Inflammatory macrophage treated with lipopolysaccharide for 1 hour (primary cell): ENCODE measurements at places on chromosomes 4 and X.

- DNase-seq, result no peak
Measured at GRCh38 chrX:32985544-32985943, 225.8 kb downstream of the DMD start.

GRCh38 chr4:4921077-4921476, 61.6 kb downstream of the MSX1 start:
- no peak for DNase-seq

DNA sequence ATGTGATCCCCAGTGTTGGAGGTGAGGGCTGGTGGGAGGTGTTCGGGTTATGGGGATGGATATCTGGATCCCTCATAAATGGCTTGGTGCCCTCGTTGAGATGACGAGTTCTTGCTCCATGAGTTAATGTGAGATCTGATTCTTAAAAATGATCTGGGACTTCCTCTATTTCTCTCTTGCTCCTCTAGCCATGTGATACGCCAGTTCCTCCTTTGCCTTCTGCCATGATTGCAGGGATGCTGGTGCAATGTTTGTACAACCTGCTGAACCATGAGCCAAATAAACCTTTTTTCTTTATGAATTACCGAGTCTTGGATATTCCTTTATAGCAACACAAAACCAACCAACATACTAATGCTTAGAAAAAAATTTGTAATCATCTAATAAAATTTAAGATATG, 56.6 kb downstream of the STAP1 start:
- no peak for DNase-seq

GRCh38 chr4:114078636-114079035, 99.2 kb upstream of the ARSJ start:
- DNase-seq, result no peak

GRCh38 chr4:138843616-138844015, 172.0 kb upstream of the NOCT start:
- DNase-seq, result no peak

DNA sequence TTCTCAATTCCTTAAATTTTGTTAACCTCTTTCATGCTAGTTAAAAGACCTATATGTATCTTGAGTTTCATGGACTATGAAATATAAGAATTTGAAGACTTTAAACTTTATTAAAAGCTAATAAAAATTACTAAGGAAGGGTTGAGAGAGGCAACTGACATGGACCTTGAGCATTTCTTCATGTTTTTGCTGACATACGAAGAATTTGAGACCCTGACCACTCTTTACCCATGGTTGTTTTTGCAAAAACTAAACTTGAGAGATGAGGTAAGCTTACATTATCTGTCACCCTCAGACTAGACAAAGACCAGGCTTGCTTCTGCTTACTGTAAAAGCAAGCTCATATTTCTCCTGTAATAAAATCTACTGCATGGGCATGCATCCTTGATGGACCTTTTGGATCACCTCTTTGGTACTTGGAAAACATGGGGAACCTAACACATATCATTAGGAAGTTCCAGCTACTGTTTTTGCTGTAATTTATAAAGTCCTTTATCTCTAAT, 338.2 kb upstream of the PABPC4L start:
- DNase-seq, result no peak

GRCh38 chr4:23084559-23085248, 392.0 kb downstream of the GBA3 start:
- no peak for DNase-seq

DNA sequence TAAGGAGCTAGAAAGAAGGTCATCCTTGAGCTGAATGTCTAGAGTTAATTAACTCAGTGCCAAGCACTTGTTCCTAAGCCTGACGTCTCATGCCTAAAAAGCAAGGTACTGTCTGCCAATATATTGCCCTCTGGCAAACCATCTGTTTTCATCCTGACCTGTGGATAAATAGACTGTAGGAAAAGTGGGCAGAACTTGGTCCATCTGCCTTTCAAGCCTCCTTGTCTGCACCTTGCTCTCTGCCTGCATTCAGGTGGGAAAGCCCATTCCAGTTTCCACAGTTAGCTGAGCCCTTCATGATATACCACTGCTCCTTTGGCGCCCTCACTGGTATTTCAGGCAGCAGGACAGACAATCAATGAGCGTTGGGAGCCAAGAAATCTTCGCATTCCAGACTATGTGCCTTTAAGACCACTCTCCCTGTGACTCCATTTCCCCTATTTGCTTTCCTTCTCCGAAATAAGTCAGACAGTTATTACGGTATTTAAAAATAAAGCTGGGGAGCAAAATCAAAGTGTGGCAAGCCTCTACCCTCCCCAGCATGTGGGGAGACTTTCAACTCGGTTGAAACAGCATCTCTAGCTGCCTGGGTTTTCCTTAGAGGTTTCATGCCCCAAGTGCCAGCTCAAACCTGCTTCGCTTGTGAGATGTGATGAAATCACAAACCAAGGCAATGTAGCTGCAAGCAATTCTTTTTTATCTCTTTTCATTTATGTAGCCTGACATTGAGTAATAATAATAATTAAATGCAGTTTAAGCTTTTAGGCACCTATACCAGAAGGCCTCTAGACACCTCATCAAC, 2.5 kb upstream of the CCDC149 start:
- DNase-seq, result no peak

DNA sequence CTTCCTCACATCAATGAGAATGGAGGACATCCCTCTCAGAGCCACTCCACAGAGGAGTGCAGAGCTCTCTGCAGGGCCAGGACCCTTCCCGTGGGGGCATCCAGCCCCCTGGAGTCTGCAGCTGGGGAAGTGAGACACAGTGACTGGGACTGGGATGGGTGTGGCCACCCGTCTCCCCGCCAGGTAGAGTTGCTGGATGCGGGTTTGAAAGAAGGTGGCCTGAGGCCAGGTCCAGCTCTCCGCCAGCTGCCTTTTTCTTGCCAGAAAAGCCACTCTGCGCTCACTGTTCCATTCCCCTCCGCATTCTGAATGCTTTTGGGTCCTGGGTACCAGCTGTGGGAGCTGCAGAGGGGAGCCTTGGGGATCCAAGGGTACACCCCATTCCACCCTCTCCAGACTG, 82.6 kb downstream of the ABLIM2 start:
- DNase-seq, result no peak

GRCh38 chr4:16952462-16952871, 54.0 kb upstream of the LDB2 start:
- DNase-seq, result no peak

DNA sequence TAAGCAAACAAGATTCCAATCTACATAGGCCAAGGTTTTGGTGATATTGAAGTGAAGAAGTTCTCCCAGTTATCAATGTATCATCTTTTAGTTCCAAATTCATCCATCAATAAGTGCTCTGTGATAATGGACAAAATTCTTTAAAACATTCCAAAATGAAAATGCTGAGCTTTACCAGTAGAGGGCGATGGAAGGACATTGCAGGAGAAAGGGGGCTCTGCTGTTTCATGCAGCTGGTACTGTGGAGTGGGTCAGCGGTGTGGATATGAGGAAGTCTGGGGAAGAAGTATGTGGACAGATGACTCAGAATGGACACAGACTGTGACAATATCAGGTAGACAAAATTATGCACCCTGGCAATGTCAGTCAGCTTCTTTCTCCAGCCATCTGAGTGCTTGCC, 46.6 kb upstream of the HS6ST2 start:
- DNase-seq, result peak; percentile 0

GRCh38 chrX:41491267-41492004, 44.3 kb downstream of the NYX start:
- DNase-seq, result peak; percentile 68

DNA sequence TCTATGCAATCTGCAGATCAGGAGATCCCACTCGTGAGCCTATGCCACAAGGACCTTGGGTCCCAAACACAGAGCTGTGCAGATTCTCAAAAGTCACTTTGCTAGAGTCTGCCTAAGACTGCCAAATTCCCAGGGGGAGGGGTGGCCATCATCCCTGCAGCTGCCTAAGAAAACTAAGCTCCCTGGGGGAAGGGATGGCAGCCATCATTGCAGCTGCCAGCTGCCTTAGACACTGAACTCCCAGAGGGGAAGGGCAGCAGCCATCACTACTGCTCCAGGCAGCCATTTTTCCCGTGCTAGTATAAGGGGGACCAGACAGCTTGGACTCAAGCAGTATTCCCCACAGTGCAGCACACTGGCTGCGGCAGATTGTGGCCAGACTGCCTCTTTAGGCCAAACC, 156.9 kb downstream of the NKX6-1 start:
- no peak for DNase-seq

- no peak for DNase-seq
Measured at GRCh38 chr4:10671366-10671765, 13.2 kb downstream of the CLNK start.

DNA sequence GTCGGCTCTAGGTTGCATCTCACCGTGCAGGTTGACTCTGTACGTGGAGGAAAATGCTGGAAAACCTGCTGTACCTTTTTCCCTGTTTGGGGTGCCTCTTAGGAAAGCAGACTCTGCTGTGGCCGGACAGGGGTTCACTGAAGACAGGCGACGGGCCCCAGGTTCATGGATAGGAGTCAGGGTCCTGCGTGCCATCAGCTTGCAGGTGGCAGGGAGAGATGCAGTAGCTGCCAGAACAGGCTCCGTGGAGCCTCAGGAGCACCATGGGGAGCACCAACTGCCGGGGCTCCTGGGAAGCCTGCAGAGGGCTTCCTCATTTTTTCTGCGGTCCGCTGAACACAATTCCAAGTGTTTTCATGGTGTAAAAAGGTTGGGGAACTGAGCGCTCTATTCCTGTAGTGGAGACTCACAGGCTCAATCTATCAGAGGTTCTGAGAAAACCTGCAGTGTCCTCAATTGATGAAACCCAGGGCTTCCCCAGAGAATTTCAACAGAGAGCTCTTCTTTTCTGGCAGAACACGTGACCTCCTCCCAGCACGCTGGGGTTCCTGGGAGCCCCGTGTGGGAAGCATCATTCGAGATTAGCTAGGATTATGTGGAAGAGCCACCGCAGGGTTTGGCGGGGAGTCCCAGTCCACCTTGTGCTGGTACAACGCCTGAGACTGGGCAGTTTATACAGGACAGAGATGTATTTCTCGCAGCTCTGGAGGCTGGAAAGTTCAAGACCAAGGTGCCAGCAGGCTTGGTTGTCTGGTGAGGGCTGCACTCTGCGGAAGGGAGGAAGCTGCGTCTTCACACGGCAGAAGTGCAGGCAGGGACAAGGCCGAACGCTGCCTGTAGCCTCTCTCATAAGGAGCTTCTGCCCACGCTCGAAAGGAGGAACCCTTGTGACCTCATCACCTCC, 1.6 kb downstream of the HTRA3 start:
- peak; percentile 62 for DNase-seq

- DNase-seq, result no peak
Measured at GRCh38 chrX:137278825-137279224, 245.0 kb upstream of the GPR101 start.

DNA sequence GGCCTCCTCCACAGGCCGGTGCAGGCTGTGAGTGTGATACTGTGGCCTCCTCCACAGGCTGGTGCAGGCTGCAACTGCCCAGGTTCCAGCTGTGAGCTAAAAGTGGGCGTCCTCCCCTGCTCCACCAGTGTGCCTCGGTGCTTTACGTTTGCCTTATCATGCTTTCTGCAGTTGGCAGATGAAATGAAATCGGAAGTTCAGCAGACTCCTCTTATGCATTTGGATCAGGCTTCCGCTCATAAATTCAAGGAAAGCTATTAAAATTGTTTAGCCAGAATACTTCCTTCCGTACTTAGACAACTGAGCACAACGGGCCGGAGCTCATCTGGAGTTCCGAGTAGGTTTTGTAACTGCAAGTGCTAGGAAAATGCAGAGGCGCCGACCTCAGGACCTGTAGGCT, 12.0 kb downstream of the CYP4V2 start:
- DNase-seq, result no peak

- no peak for DNase-seq
Measured at GRCh38 chr4:155241225-155241624, 32.8 kb downstream of the NPY2R start.

DNA sequence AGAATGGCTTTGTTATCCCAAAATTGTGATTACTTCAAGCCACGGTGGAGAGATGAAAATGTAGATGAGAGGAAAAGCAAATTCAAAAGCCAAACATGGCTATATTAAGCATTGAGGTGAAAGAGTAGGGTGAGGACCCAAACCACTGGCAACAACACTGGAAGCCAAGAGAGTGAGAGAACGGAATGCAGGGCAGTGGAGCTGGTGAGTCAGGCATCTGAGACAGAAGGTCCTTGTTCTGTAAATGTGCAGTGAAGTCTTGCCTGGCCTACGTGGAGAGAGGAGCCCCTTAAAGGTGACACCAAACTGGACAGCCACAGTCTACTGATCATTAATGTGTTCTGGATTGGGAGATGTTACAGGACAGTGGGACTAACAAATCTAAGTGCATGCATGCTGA, 22.8 kb upstream of the SEC24B start:
- no peak for DNase-seq

- no peak for DNase-seq
Measured at GRCh38 chr4:62360156-62360545, 1160.0 kb downstream of the ADGRL3 start.

DNA sequence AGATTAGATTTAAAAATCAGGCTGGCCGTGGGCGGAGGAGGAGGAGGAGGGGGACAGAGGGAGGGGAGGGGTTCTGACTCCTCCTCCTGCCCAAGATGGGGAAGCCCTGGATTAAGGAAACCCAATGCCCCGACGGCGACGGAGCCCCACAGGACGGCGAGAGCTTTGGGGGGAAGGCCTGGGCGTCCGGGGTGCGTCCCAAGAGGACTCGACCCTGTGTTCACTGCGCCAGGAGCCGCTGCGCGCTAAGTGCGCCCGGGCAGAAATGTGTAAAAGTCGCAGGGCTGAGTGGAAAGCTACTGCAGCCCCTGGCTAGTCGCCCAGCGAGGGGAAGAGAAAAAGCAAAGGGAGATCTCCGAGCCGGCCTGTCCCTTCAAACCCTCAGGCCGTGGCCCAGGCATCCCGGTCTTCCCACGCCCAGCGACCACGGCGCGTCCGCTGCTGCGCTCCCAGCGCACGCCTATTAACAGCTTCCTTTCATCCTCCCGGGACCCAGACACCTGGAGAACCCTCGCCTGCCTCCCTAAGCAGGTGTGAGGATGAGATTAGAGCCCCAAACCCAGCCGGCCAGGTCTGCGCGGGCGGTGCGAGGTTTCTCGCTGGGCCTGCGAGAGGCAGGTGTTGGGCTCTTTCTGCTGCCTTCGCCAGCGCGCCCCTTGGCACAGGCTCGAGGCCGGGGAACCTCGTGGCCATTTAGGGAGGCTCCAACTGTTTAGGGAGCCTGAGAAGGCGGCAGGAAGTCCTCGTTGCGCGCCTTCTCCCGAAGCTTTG, 1.4 kb upstream of the RPS6KA3 start:
- peak; percentile 40 for DNase-seq

GRCh38 chr4:38873290-38873944, 5.8 kb downstream of the FAM114A1 start:
- DNase-seq, result no peak

GRCh38 chr4:3134201-3134600, 59.7 kb downstream of the HTT start:
- no peak for DNase-seq

- DNase-seq, result no peak
Measured at GRCh38 chr4:117634716-117635115, 399.6 kb upstream of the NDST3 start.
